GM23248 (cell line): ENCODE measurements at places on chromosomes 4 and X.

DNA sequence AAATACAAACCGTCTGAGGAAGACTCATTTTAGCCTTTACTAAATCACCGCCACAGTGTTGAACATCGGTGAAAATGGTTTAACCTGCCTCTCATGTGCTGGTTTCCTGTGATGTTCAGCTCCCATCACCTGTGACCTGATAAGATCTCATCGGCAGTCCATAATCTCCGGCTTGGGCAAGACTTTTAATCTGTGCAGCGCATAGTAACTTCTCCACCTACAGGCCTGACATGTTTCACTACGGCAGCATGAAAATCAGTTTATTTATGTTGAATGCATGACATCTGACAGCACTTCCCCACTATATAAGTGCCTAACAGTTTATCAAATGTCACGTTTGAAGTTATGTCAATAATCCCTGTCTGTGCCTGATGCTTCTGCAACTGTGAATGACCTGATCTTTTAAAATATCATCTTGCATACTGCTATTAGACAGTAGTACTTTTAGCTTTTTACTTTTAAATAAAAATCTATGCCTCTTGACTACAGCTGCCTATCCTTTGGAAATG, 1919.8 kb upstream of the AGA start:
- DNase-seq = no peak

DNA sequence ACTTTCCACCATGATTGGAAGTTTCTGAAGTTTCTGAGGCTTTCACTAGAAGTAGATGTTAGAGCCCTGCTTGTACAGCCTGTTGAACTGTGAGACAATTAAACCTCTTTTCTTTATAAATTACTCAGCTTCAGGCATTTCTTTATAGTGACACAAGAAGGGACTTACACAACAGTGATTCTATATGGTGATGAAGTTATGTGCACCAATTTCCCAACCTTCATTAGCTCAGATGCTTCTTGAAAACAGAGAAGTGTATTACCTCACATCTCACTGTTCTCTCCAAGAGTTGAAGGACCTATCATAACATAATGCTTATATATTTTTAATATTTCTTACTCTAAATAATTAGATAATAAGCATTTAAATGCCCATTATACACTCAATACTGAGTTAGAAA, 202.1 kb upstream of the ANXA10 start:
- no peak for DNase-seq

- DNase-seq = no peak
Measured at GRCh38 chr4:183409934-183410333, 34.5 kb upstream of the CDKN2AIP start.

DNA sequence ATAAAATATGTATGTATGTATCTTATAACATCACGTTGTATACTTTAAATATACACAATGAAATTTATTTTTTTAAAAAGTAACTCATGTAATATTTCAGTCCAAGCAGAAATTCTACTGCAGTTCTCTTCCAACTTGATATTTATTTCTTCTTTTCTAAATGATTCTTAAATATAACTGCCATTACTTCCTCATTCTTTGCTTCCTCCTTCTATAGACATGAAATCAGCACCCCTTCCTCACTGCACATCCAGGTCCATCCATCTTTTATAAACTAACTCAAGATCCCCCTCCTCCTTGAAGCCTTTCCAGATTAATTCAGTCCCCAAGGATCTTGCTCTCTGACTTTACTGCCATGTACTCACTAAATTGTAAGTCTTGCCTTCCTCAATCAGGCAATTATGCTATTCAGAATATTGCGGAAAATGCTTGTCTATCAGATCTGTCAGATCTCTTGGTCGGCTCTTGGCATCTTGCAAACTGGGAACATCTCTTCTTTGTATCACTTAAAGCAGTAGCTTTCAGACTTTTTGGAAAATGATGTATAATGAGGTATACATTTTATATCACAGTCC, 3.7 kb downstream of the GPRIN3 start:
- no peak for DNase-seq

GRCh38 chrX:147900349-147900748, 11.4 kb upstream of the FMR1 start:
- DNase-seq = no peak

DNA sequence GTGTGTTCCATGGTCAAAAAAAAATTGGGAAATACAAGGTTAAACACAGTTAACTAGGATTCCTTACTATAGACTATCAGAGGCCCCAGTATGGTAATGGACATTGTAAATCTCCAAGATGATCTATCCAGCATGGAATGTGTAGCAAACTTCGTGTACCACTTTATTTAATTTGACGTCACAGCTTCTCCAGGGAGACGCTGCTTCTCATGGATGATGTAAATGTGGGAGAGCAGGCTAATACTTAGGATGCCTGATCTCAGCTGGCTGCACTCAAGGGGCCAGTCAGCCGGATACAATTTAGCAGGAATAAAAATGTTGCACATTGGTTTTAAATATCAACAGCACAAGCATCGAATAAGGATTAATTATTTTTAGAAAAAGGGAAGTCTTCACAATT, 111.7 kb upstream of the HPF1 start:
- DNase-seq = no peak
